Left ventricle myocardium superior (tissue), 1 donor: ENCODE measurements at places on chromosomes 3 and 15.

GRCh38 chr3:48042071-48042760 lies 26.0 kb upstream of the MAP4 start:
- DNase-seq, result no peak

GRCh38 chr3:105427332-105427731 lies 60.6 kb downstream of the ALCAM start:
- DNase-seq, result no peak

DNA sequence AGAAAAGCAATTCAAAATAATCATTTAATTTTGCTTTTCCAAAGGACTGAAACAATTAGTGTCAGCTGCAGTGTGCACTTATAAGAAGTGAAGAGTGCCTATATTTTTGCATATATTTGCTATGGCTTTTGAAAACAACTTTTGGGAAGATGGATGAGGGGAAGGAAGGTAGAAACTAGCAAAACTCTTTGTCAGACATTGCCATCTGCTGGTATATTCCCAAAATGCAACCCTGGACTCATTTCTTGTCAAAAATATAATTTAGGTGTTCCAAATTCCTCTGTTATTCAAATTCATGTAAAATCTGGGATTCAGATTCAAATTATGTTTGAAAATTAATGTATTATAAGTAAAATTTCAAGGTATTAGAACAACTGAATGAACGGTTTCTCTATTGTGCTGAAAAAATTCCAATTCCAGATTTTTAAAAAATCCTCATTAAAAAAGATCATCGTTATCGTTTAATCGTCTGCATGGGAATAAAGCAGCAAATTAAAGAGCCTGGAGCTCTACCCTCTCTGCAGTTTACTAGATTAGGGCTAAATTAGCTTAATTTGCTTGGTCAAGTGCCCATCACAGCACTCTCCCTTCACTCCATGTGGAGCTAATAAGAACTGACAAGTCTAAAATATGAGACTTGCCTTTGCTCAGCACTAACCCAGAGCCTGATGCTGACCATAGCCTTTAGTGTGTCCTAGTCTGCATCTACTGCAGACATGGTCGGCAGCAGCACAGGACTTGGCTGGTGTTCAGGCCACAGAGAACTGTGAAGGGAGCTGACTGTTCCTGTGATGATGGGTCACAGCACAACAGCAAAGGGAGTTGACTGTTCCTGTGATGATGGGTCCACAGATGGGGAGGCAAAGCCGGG lies 67.9 kb upstream of the MITF start:
- no peak for DNase-seq

GRCh38 chr3:51974963-51975851 lies at the start of gene ABHD14A:
Gene ABHD14A (plus strand): TSS chr3:51975064. CDS start chr3:51975136, 72 bp downstream.
- peak; percentile 90 for DNase-seq

- DNase-seq, result no peak
These were observed 7.9 kb downstream of the VGLL4 start for GRCh38 chr3:11635680-11636393.

DNA sequence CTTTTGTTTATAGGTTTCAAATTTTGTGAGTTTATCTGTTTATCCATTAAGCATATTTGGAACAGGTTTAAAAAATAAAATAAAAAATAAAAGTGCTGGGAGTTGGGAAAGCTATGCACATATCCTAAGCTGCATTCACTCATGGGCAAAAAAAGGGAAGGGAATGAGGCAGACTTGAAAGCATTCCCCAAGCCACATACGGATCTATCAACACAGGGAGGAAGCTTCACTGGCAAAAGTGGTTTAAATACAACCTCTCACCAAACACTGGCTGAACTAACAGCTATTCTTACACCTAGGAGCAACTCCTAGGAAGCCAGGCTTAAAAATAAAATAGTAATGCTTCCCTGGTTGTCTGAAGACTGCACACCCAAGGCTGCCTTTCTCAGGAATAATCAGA lies 101.2 kb downstream of the PCCB start:
- no peak for DNase-seq

GRCh38 chr3:23706111-23706510 lies 99.6 kb upstream of the UBE2E1 start:
- no peak for DNase-seq

DNA sequence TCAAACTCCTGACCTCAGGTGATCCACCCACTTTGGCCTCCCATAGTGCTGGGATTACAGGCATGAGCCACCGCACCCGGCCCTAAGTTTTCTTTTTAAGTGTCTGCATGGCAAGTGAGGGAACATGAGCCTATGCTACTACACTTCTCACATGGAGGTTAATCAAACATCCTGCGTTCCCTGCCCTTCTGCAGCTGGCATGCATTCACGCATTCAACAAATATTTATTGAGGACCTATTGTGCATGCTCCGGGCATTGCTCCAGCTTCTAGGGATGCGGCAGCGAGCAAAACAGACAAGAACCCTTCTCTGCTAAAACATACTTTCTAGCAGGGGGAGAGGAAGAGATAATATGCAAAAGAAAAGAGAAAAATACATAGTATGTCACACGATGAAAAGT lies 42.6 kb upstream of the ACKR4 start:
- DNase-seq, result no peak

DNA sequence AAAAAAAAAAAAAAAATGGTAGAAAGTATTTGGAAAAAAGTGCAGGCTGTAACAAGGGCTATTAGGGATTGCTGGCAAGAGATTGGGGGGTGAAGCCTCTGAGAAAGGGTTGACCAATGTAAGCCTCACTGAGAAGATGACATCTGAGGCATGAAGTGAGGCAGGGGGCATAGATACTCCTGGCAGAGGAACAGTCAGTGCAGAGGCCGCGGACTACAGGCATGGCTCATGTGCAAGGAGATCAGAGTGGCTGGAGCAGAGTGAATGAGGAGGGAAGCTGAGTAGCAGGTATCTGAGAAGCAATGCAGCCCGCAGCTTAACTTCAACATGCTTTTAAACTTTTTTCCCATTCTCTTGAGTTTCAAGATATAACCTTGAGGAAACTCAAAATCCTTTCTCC lies 5.4 kb downstream of the FBXL22 start:
- DNase-seq, result no peak

- DNase-seq, result no peak
These were observed 102.3 kb upstream of the GBE1 start for GRCh38 chr3:81863756-81864155.

GRCh38 chr15:95025924-95026728 lies 794.8 kb downstream of the MCTP2 start:
- DNase-seq, result peak; percentile 49

GRCh38 chr3:194320100-194320499 lies 31.0 kb downstream of the CPN2 start:
- no peak for DNase-seq

DNA sequence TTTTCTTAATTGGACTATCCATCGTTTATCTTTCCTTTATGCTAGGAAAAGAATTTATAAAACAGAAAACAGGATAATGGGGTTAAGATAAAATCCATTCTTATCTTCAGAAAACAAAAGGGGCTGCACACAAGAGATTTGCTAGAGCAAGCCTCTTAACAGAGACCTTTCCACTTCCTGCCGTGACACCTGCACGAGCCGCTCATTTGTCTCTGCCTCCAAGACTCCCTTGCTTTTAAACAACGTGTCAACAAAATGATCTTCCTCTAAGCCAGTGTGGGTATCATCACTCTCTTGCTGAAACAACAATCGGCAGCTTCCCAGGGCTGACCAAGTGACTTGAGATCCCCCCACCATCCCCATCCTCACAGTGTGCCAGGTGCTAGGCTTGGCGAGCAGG lies 33.1 kb downstream of the GABRB3 start:
- DNase-seq, result no peak

GRCh38 chr3:148878095-148878494 lies 13.0 kb downstream of the CPA3 start:
- DNase-seq, result no peak

DNA sequence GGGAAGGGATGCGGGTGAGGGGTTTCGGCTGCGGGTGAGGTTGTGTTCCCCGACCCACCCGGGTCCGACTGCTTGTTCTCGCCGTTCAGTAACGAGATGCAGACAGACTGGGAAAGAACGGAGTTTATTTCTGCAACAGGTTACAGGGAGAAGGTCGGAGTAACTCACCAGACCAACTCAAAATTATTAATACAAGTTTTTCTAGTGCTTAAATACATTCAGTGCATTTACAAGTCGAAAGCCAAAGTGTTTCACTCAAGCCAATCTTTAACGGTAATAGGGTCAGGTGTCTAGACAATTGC lies 492 bp upstream of the HIGD1A start:
- DNase-seq, result no peak

DNA sequence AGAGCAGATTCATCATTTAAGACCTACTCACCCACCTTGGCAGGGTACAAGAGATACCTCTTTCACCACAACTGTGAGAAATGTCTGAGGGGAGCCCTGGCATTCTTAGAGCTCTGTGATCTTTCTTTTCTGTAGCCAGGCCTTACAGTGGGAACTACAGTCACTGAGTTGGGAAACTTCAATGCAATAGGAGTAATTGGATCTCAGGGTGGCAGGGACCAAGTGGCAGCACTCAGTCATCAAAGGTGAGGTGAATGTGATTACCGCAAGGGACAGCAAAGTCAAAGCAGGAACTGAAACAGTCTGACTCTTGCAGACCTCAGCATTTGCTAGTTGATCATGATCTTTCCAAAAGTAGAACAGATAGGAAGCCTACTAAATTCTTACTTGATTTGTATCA lies 7.2 kb upstream of the MCF2L2 start:
- no peak for DNase-seq

DNA sequence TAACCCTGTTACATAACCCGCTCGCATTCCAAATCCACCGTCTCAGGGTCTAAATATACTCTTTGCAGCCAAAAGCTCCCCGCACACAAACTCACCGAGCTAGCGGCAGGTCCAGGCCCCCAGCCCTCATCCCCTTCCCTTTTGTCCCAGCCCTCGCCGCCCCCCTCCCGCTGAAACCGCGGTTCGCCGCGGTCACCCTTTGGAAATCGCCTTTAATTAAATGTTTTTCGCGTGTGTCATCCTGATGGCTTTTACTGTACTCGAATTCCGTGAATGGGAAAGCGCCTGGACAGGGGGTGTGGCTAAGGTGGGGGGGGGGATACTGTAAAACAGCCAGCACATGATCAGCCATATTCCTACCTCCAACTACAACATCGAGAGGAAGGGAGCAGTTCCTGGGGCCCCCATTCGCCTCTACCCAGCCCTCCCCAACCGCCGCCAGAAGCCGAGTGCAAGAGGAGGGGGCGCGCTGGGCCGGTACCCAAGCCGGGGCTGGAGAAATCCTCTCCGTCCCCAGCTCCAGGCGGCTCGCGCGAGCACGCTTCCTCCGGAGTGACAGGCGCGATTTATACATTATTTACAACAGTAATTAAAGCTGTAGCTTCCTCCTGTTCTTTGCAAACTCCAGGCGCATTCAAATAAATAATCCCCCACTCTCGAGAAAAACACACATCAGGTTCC lies 1.7 kb downstream of the RORA start:
- peak; percentile 31 for DNase-seq

GRCh38 chr15:79049416-79049815 lies 41.2 kb downstream of the RASGRF1 start:
- DNase-seq, result no peak

- no peak for DNase-seq
These were observed 612.6 kb upstream of the NECTIN3 start for GRCh38 chr3:110459021-110459420.
